Natural killer cell treated with Interleukin-12 subunit alpha and Interleukin-12 subunit beta and Interleukin-15 and Interleukin-18, amount 100 ng/mL, for 72 hours (primary cell): ENCODE measurements at places on chromosomes 4 and X. TPM values are rescaled to one million over a fixed set of nuclear protein-coding genes. Genes with fewer than 3 reads are reported as not detected.

The FMR1NB gene
- not detected for total RNA-seq

- peaks cover 10% of the 10 kb centered on the region for H3K36me3 ChIP-seq
- no peaks in the 10 kb centered on the region for H3K4me1 ChIP-seq
- no peak overlapping the region for H3K4me3 ChIP-seq
- DNase-seq: no peak
These were observed 966.2 kb downstream of the RPA4 start for GRCh38 chrX:97849951-97850350.

- H3K27ac ChIP-seq: no peak overlapping the region
- H3K36me3 ChIP-seq: no peaks in the 10 kb centered on the region
- no peak for DNase-seq
- peaks cover 12% of the 10 kb centered on the region for H3K4me1 ChIP-seq
- no peak overlapping the region for H3K4me3 ChIP-seq
- no peaks in the 10 kb centered on the region for H3K27me3 ChIP-seq
These were observed 101.2 kb downstream of the CBR4 start for GRCh38 chr4:168908851-168909273.

DNA sequence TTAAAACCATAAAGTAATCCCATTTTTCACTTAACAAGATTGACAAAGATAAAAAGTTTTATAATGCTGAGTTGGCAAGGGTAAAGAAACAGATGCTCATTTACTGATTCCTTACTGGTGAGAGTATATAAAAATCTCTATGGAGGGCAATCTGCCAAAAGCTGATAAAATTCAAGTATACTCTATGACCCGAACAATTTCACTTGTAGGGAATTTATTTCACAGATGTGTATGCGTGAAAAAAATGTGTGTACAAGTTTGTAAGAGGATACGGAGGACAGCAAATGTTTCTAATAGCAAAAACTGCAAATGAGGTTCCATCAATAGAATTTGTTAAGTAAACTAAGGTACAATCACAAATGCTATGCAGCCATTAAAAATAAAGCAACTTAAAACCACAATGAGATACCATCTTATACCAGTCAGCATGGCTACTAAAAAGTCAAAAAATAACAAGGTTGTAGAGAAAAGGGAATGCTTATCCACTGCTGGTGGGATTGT, 23.4 kb downstream of the DHX15 start:
- H3K4me1 ChIP-seq: peaks cover 78% of the 10 kb centered on the region
- H3K4me3 ChIP-seq: no peak overlapping the region
- H3K27ac ChIP-seq: no peak overlapping the region
